Stimulated activated CD8-positive, alpha-beta memory T cell treated with anti-CD3 and anti-CD28 coated beads, Interleukin-7, amount 100 ng/mL, for 1 hour (primary cell): ENCODE measurements at places on chromosomes 6 and 20.

GRCh38 chr20:20897922-20898321, 185.5 kb upstream of the RALGAPA2 start:
- DNase-seq: no peak

GRCh38 chr20:3658716-3659491, 4.3 kb downstream of the GFRA4 start:
- DNase-seq: no peak

DNA sequence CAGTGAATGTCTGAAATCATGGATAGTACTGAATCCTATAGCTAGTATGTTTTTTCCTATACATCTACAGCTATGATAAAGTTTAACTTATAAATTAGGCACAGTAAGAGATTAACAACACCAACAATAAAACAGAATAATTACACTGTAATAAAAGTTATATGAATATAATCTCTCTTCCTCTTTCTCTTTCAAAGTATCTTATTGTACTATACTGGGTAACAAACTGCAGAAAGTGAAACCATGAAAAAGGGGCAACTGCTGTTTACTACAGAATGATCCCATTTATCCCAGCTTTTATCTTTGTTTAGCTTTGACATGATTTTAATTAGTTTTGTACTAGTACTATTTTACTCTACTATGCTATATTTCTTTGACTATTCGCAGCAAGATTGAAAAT, 25.8 kb downstream of the ESF1 start:
- no peak for DNase-seq

GRCh38 chr20:48406498-48406897, 421.3 kb downstream of the PREX1 start:
- no peak for DNase-seq

DNA sequence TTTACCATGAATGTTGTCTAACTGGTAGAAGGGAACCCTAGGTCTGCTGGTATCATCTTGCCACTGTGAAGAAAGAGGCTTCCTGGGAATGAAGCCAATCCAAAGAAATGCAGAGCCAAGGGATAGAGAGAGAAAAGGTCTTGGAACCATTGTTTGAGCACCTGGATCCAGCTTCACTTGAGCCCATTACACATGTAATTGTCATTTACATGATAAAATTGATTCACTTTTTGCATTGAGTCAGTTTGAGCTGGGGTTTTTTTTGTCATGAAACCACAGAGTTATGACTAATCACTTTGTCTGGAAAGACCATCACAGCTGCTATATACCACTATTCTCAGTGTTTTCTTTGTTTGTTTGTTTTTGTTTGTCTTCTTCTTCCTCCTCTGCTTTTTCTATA, 112.3 kb downstream of the CBLN4 start:
- no peak for DNase-seq

- DNase-seq: no peak
Measured at GRCh38 chr6:95496769-95497426, 80.4 kb upstream of the MANEA start.

DNA sequence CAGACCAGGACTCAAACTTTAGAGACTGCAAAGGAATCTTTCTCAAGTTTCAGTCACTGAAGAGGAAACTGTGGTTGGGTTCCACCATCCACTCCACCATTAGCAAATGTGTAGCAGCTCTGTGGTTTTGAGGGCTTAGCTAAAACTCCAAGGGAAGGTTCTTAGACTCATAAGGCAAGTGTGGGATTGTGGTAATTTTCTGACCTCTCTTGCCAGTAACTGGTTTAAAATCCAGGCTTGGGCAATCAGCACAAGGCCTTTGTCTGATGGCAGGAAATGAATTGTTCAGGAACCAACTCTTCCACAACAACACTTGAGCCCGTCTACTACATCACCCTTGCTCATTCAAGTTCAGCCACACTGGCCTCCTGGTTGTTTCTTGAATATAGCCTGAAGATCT, 68.6 kb upstream of the FBXL4 start:
- DNase-seq: no peak

GRCh38 chr6:9420316-9421015, 985.1 kb upstream of the SLC35B3 start:
- DNase-seq: no peak

GRCh38 chr20:4664691-4665360, 56.9 kb upstream of the PRND start:
- no peak for DNase-seq

DNA sequence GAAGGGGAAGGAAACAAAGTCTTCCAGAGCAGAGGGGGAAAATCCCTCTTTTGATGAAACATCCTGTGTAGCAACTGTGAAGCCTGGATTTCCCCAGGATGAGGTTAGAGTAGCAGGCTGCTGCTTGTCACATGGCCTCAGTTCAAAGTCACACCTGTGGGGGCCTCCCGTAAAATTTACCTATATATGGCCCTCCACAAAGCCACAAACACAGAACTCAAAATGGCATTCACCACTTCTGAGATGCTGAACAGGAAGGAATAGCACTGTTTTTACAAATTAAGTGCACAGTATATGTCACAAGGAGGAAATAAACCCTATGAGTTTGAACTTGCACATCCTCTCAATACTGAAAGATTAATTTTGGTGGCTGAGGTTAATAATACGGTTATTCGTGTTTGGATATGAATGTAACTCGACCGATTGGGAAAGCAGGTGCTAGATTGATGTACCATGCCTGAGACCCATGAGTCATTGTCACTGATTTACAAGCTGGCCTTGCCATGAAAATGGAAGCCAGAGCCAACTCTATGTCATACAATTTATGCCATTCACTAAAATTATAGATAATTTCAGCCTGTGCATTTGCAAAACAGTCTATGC, 70.6 kb downstream of the SGK1 start:
- peak; percentile 40 for DNase-seq

DNA sequence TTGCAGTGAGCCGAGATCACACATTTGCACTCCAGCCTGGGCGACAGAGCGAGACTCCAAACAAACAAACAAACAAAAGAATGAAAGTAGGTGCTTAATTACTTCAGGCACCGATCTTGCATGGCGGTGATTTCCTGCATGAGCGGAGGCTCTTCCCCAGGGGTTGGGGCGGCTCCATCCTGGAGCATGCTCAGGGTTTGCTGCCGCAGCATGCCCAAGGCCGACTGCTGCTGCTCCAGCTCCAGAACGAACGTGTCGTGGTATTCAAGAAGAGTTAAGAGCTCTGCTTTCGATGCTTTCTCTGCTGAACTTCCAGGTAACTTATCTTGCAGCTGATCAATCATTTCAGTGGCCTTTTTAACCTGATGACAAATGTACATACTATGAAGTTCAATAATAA, 313.8 kb downstream of the SYNE1 start:
- DNase-seq: no peak

- no peak for DNase-seq
Measured at GRCh38 chr6:26485112-26485780, 14.9 kb upstream of the BTN1A1 start.

DNA sequence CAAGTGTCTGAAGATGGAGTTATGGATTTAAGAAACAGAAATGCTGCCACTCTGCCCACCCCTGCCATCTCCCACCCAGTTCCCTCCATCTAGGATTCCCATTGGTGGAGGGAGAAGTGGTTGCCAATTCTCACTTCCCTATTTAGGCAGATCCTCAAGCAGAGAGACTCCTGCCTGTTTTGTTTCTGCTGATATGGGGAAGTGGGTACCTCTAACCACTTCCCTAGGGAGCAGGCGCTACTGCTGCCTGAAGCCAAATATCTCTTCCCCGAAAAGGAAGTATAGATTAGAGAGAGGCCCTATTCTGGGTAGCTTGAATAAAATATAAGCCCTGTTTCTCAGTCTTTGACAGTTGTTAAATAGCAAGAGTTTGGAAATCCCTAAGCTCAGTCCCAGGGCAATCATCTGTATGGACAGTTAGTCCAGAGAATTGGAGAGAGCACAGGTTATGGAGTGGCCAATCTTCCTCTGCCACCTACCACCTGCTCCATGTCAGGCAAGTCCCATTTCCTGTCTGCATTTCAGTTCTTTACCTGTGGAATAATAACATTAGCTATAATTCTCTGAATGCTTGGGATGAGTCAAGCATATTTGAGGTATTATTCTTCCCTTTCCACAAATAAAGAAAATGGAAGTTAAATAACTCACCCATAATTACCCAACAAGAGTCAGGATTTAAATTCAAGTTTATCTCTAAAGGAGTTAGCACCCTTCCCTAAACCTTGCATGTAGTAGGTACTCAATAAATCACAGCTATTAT, 2.6 kb upstream of the ADGB start:
- no peak for DNase-seq

DNA sequence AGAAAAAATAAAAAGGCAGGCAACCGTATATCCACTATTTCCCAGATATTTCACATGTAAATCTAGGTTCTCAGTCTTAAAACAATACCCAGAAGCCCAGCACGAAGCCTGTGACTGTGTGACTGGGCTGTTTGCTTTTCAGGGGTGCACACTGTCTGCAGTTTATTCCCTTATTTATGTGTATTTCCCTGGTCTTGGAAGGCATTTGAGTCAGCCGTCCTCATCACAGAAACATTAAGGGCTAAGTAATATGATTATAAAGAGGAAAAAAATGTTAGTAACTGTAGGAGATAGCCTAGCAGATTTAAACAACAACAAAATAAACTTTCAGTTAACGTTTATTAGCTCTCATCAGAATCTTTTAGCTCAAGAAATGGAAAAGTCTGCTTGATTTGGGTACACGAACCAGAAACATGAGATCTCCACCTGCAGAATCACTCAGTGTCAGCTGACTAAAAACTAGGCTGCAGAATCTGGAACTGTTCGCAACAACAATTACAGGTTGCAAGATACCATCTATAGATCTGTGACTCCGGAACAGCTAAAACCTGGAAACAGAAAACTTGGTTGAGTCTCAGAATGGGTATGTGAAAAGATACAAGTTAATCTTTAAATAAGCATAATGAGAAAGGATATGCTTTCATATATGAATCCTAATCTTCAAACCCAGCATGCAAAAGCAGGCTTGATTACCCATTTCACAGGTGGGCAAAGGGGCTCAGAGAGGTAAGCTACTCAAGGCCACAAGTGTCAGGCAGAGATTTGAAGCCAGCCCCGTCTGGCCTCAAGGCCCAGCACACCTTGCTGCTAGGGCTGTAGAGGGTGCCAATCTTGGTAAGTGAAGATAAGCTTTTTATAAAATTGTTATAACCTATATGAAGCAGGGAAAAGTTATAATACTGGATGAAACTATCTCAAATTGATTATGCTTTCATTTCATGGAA, 21.1 kb downstream of the GCLC start:
- DNase-seq: no peak

DNA sequence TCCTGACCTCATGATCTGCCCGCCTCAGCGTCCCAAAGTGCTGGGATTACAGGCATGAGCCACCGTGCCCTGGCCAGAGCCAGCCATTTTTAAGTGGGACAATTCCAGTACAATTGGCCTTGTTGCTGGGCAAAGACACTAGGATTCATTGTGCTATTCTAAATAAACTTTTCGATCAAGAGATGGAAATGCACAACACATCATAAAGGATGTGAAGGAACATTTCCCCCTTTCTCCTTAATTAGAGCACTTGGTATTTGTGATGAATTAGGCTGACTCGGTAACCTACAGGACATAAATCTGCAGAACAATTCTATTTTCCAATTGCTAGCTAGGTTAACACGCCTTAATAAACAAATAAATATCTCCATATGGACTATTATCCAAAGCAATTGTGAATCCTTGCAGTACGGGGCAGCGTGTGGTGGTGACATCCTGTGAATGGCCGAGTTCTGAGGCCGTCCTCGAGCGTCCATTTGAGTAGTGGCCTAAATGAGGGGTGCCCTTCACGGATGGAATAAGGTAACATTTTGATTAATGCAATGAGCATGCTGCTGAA, 406.2 kb upstream of the AGPAT4 start:
- no peak for DNase-seq

GRCh38 chr20:19257865-19258264, 45.4 kb downstream of the SLC24A3 start:
- no peak for DNase-seq

DNA sequence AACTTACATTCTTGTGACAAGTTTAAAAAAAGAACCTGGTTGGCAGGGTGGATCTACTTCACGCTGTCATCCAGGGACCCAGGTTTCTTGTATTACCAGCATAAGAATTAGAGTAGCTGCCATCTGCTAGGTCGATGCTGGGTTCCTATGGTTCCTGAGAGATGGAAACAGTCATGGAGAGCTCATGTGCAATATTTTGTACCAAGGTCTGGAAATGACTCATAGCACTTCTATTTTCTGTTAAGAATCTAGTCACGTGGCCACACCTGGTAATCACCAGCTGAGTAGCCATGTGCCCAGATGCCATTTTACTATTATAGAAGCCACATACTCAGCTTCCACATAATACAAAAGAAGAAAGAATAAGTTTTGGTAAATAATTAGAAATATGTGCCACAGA, 171.3 kb downstream of the CD83 start:
- no peak for DNase-seq

- no peak for DNase-seq
Measured at GRCh38 chr6:137973201-137973600, 106.1 kb downstream of the TNFAIP3 start.

GRCh38 chr6:21149470-21149869, 444.1 kb upstream of the SOX4 start:
- DNase-seq: no peak

- DNase-seq: no peak
Measured at GRCh38 chr6:122869437-122870024, 80.5 kb downstream of the SMPDL3A start.

GRCh38 chr6:141829566-141830360, 303.0 kb upstream of the GJE1 start:
- DNase-seq: no peak

- DNase-seq: no peak
Measured at GRCh38 chr6:144156991-144157390, 6.7 kb downstream of the STX11 start.

DNA sequence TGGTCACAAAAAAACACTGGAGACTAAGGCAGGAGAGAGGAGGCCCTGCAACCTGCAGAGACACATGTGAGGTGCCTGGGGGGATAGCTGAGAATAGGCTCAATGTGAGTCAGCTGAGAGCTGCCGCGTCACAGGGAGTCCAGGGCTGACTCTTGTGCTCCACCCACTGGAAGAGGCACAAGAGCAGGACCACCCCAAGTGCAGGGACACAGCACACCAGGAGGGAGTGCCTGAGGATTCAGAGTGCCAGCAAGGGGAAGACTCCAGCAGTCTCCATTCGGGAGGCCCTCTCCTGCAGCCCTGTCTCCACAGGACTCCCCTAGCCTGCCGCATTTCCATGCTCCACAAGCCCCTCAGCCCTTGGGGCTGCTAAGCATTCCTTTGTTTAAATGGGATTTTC, 105.5 kb downstream of the HUS1B start:
- no peak for DNase-seq

DNA sequence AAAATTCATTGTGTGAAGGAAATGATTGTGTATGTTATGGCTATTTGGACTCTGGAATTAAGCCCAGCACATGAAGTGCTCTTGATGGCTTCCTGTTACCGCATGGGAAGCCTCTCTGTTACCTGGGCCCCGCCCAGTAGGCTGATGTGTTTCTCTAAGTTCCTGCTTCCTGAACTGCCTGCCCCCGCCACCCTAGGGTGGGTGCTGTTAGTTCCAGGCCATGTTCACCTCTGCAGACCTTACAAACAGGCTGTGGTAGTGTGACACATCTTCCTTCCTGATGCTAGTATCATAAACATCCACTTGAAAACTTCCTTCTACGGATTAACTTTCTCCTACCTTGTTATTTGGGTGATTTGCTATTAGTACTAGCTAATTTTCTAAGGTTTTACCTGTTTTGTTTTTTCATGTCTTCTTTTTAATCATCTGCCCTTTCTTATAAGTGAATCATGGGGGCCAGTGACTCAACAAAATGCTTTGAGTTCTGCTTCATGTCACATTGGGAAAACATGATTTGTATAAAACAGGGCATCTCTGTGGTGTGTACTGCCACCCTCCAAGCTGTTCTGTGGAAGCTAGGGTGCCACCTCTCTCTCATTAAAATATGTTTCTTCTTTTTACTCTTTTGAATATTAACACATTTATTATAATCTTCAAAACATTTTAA, 40.6 kb downstream of the SH3BGRL2 start:
- no peak for DNase-seq
